Activated CD4-positive, alpha-beta memory T cell treated with anti-CD3 and anti-CD28 coated beads for 36 hours (primary cell): ENCODE measurements at places on chromosomes 6 and 20. TPM values are rescaled to one million over a fixed set of nuclear protein-coding genes. Genes with fewer than 3 reads are reported as not detected.

ISM1 gene
- 0.36 TPM for total RNA-seq

ETV7 gene
- 5.8 TPM for total RNA-seq

LAMP5 gene
- not detected for total RNA-seq

BTN3A1 gene
- total RNA-seq: 36.5 TPM

SALL4 gene
- total RNA-seq: not detected

BHLHE23 gene
- not detected for total RNA-seq

UBD gene
- 0.70 TPM for total RNA-seq

GPSM3 gene
- total RNA-seq: 118 TPM

SLC17A4 gene
- total RNA-seq: not detected

PRICKLE4 gene
- not detected for total RNA-seq
